AG10803 (cell line): ENCODE measurements at places on chromosomes 6 and 20.
A peak's percentile ranks its signal among the peaks of the same experiment; 100 is the strongest.

GRCh38 chr6:157091856-157092460 lies 231.4 kb downstream of the TMEM242 start:
- no peak for DNase-seq

- DNase-seq: no peak
These were observed 4.2 kb upstream of the ZBTB12 start for GRCh38 chr6:31906122-31906521.

DNA sequence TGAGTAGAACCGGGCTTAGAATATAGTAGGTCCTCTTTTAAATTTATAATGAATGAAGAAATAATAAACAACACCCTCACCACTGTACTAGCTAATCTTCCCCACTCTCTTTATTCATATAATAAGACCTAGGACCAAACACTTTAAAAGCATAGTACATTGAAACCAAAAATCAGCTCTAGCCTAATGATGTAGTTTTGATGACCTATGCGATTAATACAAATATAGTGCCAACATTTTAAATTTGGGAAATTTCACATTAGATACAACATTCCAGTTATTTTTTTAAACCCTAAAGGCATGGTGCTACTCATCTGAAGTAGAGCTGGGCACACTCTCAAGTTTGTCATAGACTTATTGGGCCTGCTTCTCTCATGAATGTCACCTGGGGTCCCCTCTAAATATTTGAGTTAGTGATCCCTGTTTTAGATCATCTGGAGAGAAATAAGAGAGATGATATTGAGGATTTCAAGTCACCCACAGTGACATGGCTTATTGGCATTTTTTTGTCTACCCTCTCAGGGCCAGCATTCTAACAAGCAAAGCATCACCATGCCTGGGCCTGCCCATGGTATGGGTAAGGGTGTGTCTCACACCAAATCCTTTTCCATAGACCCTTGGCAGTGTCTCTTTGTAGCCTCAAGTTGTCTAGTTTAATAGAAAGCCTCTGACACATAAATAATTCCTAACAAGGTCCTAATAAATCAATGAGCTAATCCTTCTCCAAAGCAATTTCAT lies 319.8 kb downstream of the HIVEP2 start:
- no peak for DNase-seq

DNA sequence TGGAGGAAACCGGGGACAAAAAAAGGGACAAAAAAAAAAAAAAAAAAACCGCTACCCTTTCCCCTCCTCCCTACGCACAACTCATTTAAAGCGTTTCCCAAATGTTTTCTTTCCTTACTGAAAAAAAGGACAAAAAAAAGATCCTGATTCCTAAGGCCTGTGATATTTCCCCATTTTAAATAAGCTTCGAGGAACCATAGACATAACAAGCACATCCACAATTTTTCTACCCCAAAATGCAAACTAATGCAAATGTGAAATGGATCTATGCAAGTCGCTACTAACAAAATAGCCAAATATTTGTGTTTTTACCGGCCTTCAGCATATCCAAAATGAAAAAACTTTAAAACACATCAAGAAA lies 1.4 kb upstream of the ZNF217 start:
- no peak for DNase-seq

GRCh38 chr6:108961985-108962384 lies 113.8 kb downstream of the ARMC2 start:
- DNase-seq: peak; percentile 91

- no peak for DNase-seq
These were observed 511.7 kb upstream of the IMPG1 start for GRCh38 chr6:76584121-76584520.

GRCh38 chr20:6104493-6105188 lies 18.2 kb downstream of the FERMT1 start:
- DNase-seq: peak; percentile 9

GRCh38 chr6:47335466-47335865 lies 25.8 kb upstream of the TNFRSF21 start:
- no peak for DNase-seq

DNA sequence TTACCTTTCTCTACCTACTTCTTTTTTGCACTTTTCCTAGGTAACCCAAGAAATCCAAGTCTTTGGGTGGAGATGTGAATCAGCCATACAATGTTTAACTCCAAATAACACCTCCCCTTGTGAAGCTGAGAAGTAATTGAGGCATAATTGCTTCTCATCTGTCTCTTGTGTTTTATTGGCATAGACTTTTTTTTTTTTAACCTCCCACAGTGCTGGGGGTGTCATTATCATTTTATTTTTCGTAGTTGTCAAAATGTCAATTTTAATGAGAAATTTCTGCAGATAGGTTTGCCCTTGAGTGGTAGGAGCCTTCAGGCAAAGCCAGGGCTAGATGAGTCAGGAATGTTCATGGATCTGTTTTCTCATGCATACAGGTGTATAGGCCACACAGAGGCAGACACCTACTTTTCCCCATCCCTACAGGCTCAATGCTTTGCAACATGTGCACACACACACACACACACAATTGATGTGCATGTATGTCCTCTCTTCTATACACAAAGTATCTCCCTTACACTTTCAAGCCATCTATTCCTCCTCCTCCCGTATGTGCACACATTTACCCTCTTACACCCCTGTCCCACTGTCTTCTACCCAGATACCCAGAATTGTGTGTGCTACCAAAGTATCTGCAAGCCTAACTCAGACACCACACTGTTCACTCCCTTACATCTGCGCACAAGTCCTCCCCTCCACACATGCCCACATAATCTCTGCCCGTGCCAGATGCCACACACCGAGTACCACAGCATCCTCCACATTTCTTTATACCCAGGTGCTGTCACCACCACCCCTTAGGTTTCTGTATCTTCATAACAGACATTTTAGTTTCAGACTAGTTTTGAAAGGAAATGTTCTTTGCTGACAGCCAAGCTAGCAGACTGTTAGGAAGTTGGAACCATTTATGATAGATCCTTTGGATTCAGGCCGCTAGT lies 22.0 kb downstream of the RALY start:
- DNase-seq: no peak

- DNase-seq: no peak
These were observed 96.1 kb downstream of the COL12A1 start for GRCh38 chr6:75109765-75110164.

- no peak for DNase-seq
These were observed 94.5 kb upstream of the VSTM2L start for GRCh38 chr20:37808233-37809070.

DNA sequence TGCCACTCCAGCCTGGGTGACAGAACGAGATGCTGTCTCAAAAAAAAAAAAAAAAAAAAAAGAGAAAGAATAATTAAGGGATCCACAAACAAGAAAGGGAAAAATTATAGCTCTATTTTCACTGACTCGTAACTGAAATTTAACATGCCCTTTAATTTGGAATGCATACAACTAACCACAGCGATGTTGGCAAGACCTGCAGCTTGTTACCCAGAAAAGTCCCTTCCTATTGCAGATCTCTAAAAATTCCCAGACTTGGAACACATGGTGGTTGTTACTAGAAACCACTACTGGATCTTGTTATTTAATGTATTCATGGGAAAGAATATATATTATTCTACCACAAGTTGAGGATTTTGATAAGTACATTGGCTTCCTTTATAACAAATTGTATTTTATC lies 27.8 kb upstream of the SMIM28 start:
- DNase-seq: peak; percentile 79

- DNase-seq: peak; percentile 84
These were observed 54.2 kb downstream of the MRPL14 start for GRCh38 chr6:44072959-44073611.

DNA sequence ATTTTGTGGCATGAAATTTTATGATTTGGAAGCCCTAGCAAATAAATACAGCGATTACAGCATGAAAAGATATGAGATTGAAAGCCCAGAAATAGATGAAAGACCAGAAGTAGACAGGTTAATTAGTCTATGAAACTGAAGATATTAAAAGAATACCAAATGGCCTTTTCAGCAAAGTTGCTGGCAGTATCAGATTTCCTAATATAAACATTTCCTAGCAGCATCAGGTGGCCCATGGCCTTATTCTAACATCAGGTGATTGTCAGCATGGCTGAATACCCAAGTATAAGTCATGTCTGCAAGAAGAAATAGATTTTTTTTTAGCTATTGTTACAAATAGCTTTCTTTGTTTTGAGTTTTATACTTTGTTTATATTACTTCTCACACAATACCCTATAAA lies 93.2 kb downstream of the CLVS2 start:
- no peak for DNase-seq

GRCh38 chr6:106974336-106974998 lies at the start of gene CD24:
TSS of gene CD24 (minus strand) at chr6:106974729. CDS start at chr6:106974646, 83 bp downstream.
- DNase-seq: no peak

DNA sequence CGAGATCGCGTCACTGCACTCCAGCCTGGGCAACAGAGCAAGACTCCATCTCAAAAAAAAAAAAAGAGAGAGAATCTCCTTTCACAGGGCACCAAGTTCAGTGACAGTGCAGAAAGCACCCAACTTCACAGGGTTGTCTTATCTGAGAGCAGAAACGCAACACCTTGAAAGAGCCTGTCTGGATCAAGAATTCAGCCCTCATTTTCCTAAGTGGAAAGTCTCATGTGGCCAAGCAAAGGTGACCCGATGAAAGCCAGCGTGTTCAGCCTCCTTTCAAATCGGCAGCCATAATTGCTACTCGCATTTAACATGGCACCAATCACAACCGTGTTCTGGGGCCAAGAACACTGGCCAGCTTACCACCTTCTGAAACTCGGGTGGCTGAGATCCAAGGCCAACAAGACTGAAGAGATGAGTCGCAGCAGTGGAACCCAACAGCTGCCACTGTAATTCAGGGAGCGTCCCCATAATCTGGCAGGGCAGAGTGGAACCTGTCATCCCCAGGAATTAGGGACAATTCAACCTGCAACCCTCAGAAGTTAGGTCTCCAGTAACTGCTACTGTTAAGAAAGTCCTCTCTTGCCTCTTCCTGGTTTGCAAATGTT lies 536.7 kb upstream of the JARID2 start:
- no peak for DNase-seq

- DNase-seq: no peak
These were observed 10.5 kb upstream of the PTGIS start for GRCh38 chr20:49578436-49578835.

DNA sequence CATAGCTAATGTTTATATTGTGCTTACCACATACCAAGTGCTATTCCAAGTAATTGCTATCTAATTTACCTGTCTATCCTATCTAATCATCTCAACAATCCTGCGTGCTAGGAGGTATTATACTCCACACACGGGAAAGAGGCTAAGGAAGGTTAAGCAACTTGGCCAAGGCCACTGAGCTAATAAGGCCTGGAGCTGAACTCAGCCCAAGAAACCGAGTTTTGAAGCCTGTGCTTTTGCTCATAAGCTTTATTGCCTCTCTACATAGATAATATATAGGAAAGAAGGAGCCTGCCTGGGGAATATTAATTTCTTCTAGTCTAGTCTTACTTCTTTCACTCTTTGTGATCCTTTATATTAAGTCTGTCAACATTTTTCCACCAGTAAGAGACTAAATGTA lies 67.8 kb upstream of the ADGRF4 start:
- no peak for DNase-seq

GRCh38 chr6:52537001-52537753 lies 39.7 kb downstream of the TRAM2 start:
- DNase-seq: no peak

- no peak for DNase-seq
These were observed 5.2 kb upstream of the HMGN3 start for GRCh38 chr6:79239536-79240168.

- DNase-seq: no peak
These were observed 8.9 kb downstream of the MOCS1 start for GRCh38 chr6:39925191-39925930.

DNA sequence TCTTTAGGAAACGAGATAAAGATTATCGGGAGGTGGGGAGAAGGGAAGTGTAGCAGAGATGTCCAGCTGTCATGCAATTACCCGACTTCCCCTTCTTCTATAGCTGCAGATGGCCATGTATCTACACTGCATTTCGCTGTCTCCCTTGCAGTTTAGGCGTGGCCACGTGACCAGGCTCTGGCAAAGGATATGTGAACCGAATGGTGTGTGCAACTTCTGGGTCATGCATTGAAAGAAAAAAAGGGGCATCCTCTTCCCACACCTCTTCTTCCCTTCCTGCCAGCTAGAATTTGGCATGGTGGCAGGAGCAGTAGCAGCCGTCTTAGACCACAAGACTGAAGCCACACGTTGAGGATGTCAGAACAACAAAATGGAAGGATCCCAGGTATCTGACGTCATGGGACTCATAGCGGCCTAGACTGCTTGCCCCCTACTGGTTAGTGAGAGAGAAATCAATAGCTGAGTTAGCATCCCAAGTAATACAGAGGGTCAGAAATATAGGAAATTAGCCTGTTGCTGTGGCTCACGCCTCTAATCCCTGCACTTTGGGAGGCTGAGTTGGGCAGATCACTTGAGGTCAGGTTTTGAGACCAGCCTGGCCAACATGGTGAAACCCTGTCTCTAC lies 32.8 kb downstream of the TCF15 start:
- DNase-seq: peak; percentile 4

DNA sequence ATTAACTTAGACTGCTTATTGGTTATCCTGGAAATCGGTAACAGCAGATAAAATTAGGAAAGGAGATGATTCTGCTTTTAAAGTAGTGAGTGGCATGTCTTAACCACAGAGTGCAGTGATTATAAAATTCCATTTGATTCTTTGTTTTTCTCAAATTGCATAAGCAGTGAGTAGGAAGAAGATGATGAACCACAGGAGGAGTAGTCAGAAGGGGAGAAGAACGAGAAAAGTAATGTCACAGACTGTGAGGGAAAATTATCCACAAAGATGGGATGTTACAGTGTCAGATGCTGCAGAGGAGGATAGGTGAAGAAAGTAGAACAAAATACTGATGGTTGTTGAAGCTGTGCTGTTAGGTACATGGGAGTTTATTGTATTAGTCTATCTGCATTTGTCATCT lies 63.0 kb downstream of the ITCH start:
- no peak for DNase-seq

- DNase-seq: no peak
These were observed 120.7 kb downstream of the MTFR2 start for GRCh38 chr6:136129365-136129764.

DNA sequence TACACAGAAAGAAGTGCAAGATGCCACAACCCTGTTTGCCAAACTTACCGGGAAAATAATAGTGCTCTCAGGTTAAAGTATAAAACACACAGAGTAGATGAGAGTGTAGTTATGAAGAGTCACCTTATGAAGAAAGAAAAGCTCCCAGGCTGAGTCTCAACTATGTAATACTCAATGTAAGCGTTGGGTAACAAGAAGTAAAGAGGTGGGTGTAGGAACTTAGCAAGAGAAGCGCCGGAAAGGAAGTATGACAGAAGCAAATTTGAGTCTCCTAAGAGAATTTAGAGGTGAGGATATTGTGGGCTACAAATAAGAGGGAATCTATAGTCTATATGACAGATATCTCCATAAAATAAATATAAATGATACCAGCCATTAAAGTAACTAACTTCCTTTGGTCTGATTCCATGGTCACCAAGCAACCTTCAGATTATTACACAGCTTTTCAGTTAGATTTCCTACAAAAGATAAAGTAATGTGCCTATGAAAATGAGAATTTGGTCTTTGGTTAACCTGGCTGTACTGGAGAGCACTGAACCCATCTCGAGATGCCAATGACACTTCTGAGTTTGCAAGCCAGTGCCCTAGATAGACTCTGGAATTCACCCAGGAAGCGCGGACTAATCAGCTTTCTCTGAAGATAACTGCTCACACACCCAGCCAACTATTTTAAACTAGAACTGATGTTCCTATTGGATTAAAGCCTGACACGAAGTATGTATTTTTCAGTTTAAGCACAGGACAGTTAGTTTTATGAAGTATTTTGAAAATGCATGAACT lies 1.8 kb downstream of the TUBE1 start:
- DNase-seq: no peak

GRCh38 chr20:63897978-63898561 lies 3.1 kb downstream of the DNAJC5 start:
- DNase-seq: no peak

- no peak for DNase-seq
These were observed 112.4 kb downstream of the FOXO3 start for GRCh38 chr6:108673153-108673552.
